ENCODE measurements at places on chromosomes 3 and 15. TPM values are rescaled to one million over a fixed set of nuclear protein-coding genes. Genes with fewer than 3 reads are reported as not detected.

FGD5 gene
- 12.0 TPM for polyA plus RNA-seq

LDHAL6B gene
- not detected for polyA plus RNA-seq

GRCh38 chr3:146128179-146128578 lies 32.8 kb downstream of the PLOD2 start:
- no peak for DNase-seq

GRCh38 chr3:47473391-47473790 lies 2.4 kb downstream of the SCAP start:
- DNase-seq, result no peak

- no peak for DNase-seq
These were observed 369.0 kb downstream of the ULK4 start for GRCh38 chr3:41592753-41593510.

- DNase-seq, result no peak
These were observed 5.6 kb upstream of the NCEH1 start for GRCh38 chr3:172716476-172716875.

- DNase-seq, result peak; percentile 18
These were observed 154.7 kb upstream of the GOLIM4 start for GRCh38 chr3:168250415-168250861.

- DNase-seq, result no peak
These were observed 28.9 kb downstream of the SEC22C start for GRCh38 chr3:42552830-42553229.
